RWPE1 (cell line): ENCODE measurements at places on chromosomes 5 and 9.

DNA sequence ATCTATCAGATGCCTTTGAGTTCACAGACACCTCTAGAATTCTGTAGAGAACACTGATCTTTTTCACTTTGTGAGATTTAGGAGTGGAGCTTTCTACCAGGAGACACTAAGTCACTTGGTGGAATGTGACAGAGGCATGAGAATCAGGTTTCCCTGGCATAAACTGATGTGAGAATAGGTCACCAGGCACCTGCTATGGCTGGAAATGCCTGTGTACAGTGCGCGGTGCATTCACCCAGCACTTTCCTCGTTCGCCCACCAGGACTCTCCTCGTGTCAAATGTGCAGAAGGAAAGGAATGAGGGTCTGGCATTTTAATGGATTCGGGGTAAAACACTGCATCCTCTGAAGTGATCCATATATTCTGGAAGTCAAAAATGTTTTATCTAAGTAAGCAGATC lies 281.8 kb upstream of the TUT7 start:
- DNase-seq, result no peak

DNA sequence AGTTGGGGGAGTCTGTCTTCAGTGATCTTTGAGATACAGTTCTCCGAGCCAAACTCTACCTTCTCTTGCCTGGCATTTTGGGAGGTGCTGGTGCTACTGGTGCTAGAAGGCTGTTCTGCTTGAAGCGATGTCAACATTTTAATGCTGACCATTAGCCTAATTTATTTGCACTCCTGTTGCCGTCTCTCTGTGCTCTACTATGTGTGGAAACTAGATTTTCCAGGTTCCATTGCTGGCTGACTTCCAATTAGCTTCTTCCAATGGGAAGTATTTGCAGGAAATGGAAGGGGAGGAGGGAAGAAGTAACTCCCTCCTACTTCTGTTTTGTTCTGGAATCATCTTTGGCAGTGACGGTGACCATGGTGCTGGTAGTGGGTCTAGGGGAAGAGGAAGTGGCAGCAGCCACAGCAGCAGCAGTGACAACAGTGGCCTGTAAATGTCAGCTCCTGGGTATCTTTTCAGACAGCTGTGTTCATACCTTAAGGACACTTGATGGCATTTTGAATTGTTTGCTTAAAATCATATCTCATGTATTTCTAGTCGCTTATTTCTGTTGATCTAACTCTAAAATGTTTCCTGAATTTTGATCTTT lies 7.9 kb downstream of the TXNDC8 start:
- no peak for DNase-seq

DNA sequence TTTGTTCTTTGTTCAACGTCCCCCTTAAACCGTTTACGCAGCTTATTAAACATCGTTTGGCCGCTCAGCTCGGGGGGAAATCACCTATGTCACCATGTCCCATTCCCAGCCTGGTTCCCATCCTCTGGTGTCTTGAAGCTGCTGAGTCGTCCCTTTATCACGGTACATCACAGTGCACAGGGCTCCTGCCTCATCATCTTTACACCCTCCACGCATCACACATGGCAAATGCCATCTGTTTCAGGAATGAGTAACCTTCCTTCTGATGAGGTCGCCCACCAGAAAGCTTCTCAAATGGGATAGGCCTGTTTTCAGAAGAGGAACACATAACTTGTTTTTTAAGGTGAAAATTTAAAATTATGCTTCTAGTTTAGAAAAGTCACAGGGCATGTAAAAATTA lies 7.9 kb upstream of the LHX6 start:
- no peak for DNase-seq

GRCh38 chr9:128259156-128259555 lies 16.7 kb downstream of the GOLGA2 start:
- DNase-seq, result no peak

- DNase-seq, result no peak
Observed at GRCh38 chr5:132867046-132867451, 607 bp downstream of the UQCRQ start.
